Epithelial cell of proximal tubule (primary cell): ENCODE measurements at places on chromosomes 6 and 20. TPM values are rescaled to one million over a fixed set of nuclear protein-coding genes. Genes with fewer than 3 reads are reported as not detected.

The NRSN2 gene
- 49.1 and 52.4 TPM in 2 replicates for total RNA-seq

The PKIB gene
- total RNA-seq = 23.2 and 48.5 TPM in 2 replicates

DNA sequence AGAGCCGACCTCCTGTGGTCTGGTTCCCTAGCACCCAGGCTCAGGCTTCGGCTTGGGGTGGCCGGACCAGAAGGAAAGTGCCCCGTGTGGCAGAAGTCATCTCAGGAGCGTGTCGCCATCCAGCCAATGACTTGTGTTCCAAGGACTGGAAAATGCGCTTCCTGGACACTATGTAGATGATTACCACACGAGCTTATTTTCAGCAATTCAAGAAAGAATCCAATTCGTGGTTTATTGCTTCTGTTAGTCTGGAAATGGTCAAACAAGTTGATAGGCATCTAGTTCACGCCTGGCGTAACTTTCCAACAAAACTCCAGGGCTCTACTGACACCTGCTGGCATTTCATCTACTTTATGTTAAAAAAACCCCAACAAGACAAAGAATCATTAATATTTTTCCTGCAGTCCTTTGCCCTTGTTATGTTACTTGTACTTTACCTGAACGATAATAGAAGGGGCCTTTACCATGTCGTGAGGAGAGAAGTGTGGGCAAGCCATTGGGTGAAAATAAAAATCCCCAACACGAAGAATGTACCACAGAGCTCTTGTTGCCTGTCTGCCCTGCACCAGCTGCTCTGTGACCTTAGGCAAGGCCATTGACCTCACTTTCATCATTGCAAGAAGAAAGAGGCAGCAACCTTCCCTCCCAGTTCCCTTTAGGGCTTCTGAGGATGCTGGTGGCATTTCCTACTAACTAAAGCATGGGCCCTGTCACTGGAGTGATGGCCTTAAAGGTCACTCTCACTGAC is 154.7 kb upstream of the LAMP5 start:
- peak; percentile 32 for DNase-seq

- DNase-seq = no peak
Observed at GRCh38 chr20:48990467-48990866, 55.6 kb upstream of the CSE1L start.

DNA sequence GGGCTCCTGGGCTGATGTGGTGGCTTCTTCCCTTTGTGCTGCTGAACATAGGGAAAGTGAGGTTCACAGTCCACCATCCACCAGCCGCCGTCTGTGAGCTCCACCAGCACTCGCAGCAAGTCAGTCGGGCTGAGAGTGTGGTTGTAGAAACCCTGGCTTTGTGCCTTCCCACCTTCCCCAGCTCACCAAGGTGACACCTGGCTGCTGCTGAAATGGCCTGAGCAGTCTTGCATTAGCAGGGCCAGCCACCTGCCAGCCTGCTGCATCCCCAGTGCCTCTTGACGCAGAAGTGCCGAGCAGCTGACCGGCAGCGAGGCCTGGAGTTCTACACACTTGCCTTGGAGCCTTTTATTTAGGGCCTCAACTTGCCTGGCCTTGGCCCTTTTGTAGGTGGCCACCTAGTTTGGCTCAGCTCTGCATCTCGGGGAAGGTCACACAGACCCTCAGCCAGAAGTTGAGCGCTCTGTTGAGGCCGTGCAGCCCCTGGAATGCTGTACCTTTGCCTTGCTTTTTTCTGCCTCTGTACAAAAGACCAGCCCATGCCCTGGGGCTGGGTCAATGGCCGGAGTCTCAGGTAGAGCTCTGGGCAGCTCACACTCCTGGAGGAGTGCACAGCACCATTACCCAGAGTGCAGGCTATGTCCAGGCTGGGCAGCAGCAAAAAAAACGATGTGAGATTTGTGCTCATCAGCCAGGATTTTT is 76.5 kb downstream of the PTPN1 start:
- DNase-seq = no peak

The TPD52L1 gene
- 54.3 and 67.3 TPM in 2 replicates for total RNA-seq

The SLC17A3 gene
- not detected in 2 replicates for total RNA-seq

DNA sequence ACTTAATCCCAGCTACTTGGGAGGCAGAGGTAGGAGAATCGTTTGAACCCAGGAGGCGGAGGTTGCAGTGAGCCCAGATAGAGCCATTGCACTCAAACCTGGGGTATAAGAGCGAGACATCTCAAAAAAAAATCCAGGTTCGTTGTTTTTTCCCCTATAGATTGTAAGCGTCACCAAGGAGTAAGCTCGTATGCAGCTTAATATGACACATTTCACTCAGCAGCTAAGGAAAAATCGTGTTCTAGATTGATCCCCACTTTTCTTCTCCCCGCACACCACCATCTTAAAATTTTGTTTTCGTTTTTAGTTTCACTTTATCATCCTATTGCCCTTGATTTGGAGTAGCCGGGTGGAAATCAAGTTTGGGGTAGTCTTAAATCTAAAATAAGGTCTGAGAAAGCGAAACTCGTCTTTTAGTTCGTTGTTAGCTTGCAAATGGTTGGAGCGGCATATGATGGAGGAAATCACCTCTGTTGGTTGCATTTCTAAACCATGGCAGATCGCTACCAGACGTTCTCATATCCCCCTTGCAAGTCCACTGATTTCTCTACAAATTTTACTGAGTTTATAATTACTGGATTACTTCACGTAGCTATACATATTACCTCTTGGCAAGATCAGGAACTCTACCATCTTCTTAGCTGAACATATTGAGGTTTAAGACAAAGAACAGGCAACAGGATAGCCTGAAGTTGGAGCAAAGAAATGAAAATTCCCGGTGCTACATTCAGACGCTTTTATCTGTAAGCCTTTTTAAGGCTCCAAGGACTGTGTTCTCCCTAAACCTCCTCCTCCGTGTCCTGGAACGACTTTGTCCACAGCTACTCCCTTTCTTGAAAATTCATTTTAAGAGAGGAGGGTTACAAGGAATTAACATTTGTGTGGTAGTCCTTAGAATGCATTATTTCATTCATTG is 91.1 kb upstream of the BTN3A2 start:
- no peak for DNase-seq

GRCh38 chr6:152474354-152474753 is 162.8 kb downstream of the SYNE1 start:
- DNase-seq = no peak

The ZKSCAN4 gene
- total RNA-seq = 1.5 and 3.7 TPM in 2 replicates

GRCh38 chr6:158284007-158284875 is 28.0 kb upstream of the TULP4 start:
- no peak for DNase-seq

DNA sequence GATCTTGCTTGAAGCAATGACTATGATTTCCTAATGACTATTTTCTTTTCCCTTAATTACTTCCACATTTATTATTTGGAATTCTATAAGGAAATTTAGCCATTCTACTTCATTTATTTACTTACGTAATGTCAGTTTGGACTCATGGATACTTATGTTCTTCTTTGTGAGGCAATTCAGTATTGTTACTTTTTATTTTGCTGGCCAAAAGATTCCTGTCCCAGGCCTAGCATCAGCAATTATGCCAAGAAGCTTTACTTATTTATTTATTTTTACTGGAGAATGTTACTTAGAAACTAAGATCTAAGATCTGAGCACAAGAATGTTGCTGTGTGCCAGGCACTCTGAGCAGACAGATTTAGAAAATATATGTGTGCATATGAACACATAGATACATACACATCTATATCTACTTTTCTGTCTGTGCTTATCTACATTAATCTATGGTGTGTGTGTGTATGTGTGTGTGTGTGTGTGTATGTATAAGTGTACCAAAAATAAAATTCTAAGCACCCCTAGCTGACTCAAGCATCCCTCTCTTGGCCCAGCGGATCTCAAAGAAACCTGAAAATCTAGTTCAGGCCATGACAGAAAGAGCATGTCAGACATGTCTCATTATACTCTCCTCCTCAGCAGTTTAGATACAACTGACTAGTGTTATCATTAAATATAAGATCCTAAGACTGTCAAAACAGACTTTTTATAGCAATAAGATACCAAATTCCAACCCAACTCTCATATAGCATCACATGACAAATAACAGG is 640.0 kb upstream of the GJE1 start:
- DNase-seq = no peak

- no peak for DNase-seq
Observed at GRCh38 chr6:30719356-30719755, 796 bp upstream of the TUBB start.

The CDH22 gene
- not detected in 2 replicates for total RNA-seq

The ID1 gene
- total RNA-seq = 237 and 302 TPM in 2 replicates

The BIRC7 gene
- 1.1 and 10.6 TPM in 2 replicates for total RNA-seq

- no peak for DNase-seq
Observed at GRCh38 chr6:11330413-11330760, 97.9 kb upstream of the NEDD9 start.

DNA sequence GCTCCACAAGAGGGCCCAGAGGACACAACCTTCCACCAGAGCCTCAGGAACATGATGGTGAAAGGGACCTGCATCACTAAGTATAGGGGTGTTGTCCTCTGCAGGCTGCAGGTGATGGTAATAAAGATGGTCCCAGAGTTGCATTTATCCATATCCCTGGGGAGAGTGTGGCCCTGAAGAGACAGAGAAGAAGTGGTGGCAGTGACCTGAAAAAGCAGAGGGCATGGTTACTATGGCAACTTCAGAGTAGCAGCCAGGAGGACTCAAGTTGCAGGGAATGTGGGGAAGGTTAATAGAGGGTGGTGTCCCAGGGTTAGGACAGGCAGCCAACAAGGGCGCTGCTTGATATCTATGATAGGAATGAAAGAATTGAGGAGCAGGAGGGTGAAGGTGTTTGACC is 57.1 kb downstream of the HLA-A start:
- no peak for DNase-seq

GRCh38 chr6:33962246-33963027 is 158.6 kb upstream of the MLN start:
- no peak for DNase-seq

DNA sequence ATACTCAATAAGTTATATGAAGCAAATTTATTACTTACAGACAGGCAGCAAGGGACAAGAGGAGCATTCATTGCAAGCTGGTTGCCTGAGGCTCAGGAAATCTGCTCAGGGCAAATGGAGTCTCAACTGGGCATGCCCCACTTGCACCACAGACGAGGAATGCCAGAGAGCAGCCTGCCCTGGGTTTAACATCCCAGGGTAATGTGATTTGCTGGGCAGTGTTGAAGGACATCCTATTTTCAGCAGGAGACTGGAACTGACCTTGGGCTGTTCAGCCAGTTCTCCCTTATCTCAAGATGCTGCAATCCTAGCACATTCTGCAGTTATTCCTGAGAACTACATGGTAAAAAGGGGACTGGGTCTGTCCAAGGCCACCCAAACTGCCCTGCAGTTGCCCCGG is 3.8 kb upstream of the ENTPD6 start:
- DNase-seq = no peak

The ZFP57 gene
- total RNA-seq = 0.12 and 1.4 TPM in 2 replicates

DNA sequence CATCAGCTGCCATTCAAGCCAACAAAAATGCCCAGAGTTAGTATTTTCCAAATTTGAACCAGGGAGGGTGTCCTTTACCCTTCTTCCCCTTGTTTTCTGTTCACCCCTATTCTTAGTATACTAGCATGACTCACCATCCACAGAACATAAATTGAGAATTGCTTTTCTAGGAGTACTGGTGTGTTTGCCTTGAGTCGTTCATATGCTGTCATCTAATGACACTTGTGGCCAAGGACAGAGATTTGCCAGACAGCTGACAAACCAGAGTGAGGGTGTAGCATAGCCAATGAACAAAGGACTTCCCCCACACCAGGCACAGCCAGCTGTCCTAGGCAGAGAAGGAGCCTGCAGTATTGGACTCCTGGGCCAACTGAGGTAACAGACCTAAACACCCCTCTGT is 62.2 kb downstream of the FILIP1 start:
- DNase-seq = no peak

GRCh38 chr20:18650224-18650623 is 62.4 kb downstream of the DTD1 start:
- DNase-seq = no peak

DNA sequence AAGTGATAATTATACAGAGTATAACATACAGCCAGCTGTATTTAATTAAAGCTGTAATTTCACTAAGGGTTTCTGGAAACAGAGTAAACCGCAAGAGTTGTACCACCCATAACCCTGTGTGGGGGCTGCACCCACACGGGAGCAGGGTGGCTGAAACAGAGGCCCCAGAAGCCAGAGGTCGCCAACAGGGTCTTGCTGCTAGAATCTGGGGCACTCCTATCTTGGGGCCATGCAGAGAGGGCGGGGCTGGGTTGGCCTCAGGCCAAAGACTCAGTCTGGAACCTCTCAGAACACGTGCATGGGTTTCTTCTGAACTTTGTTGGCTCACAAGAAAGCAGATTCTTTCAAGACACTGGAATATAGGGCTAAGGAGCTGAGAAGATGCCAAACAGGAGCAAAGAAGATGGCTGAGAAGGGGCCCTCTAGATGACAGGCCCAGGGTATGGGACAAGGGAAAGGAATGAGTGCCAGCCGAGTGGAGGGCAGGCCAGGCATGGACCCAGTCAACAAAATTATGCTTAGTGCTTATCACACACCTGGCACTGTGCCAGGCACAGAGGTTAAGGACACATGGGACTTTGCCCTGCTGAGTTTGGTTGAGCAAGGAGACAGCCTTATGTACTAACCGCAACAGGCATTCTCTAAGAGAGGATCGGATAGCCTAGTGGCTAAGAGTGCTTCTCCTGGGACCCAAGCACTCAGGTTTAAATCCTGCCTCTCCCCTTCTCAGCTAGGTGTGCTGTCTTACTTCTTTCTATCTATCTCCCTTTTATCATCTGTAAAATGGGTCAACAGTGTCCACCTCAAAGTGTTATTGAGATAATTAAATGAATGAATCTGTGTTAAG is 96.6 kb upstream of the FOXP4 start:
- peak; percentile 26 for DNase-seq

DNA sequence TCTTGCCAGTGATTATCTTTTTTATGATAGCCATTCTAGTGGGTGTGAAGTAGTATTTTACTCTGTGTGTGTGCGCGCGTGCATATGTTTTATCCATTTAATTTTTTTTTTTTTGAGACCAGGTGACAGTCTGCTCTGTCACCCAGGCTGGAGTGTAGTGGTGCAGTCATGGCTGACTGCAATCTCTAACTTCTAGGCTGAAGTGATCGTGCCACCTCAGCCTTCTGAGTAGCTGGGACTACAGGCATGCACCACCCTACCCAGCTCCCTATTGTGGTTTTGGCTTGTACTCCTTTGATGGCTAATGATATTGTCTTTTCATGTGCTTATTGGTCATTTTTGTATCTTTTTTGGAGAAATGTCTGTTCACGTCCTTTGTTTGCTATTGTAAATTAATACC is 33.3 kb downstream of the ITCH start:
- DNase-seq = no peak

GRCh38 chr6:264626-265025 is 27.7 kb upstream of the DUSP22 start:
- no peak for DNase-seq
